Panc1 (cell line): ENCODE measurements at places on chromosomes 16 and 17. TPM values are rescaled to one million over a fixed set of nuclear protein-coding genes. Genes with fewer than 3 reads are reported as not detected.

RUNDC3A gene
- 3.6 TPM for total RNA-seq

FBXL16 gene
- total RNA-seq, result 28.0 TPM

CCL1 gene
- not detected for total RNA-seq

TAC4 gene
- total RNA-seq, result not detected

VASN gene
- 33.5 TPM for total RNA-seq

MYH2 gene
- not detected for total RNA-seq

CD300E gene
- total RNA-seq, result not detected

SHISA6 gene
- total RNA-seq, result not detected
